Right ventricle myocardium superior (tissue), 1 donor: ENCODE measurements at places on chromosomes 1 and 21. TPM values are rescaled to one million over a fixed set of nuclear protein-coding genes. Genes with fewer than 3 reads are reported as not detected.

GRCh38 chr1:10665226-10665625 is 131.2 kb downstream of the CASZ1 start:
- DNase-seq, result no peak

GRCh38 chr1:170530972-170531757 is 801 bp upstream of the GORAB start:
- DNase-seq, result peak; percentile 52

DNA sequence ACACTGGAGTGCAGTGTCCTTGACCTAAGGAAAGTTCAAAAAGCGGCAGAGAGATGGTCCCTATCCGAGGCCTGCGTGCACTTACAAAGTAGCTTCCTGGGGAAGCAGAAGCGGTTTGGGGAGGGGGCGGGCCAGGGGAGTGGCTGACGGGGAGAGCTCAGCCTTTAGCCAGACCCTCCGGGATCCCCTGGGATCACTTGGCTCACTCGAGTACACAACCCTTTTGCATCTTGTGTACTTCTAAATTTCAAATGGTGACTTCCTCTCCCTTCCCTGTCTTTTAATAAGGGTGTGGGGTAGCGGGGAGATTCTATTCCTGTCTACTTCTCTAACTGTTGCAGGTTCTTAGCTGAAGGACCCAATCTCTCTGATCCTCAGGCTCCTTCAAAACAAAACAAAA is 18.1 kb upstream of the SNX27 start:
- DNase-seq, result no peak

IL6R gene
- total RNA-seq, result 10.3 TPM

DNA sequence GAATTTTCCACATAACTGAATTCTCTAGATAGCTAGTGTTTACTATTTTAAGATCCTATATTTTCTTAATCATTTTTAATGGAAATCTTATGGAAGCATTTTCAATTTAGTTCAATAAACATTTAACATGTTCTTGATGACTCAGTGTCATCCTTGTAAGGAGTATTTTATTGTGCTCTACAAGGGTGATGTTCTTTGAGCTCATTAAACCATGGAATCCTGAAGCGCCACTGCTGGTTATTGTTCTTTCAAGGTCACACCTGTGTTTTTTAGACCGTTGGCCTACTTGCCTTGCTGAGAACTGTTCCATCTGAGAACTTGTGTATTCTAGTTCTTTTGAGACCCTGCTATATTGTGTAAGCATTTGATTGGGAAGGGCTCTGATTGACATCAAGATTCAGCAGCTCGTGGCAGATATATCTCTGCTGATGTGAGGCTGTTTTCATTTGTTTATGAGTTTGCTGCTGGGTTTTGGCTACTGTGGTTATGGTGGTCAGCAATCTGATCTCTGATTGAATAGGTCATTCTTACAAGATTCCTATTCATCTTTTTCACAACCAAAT is 132.0 kb downstream of the GIPC2 start:
- no peak for DNase-seq

TCHHL1 gene
- not detected for total RNA-seq

GRCh38 chr1:44929531-44929930 is 56.9 kb downstream of the EIF2B3 start:
- DNase-seq, result no peak

DNA sequence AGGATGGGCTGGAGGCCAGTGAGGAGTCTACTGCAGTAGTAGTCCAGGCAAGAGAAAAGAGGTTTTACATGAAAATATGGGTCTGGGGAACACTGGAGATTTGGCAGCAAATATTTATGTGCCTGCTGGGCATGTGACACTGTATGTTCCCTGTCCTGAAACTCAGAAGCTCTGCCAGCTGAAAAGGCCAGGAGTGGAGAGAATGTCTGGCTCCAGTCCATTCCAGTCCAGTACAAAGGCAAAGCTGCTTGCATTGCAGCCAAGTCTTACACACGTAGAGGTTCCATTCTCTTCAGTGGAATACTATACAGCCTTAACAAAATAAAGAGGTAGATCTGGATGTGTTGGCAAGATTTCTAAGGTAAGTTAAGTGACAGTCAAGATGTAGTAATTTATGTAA is 7.5 kb upstream of the YBX1 start:
- no peak for DNase-seq

DNA sequence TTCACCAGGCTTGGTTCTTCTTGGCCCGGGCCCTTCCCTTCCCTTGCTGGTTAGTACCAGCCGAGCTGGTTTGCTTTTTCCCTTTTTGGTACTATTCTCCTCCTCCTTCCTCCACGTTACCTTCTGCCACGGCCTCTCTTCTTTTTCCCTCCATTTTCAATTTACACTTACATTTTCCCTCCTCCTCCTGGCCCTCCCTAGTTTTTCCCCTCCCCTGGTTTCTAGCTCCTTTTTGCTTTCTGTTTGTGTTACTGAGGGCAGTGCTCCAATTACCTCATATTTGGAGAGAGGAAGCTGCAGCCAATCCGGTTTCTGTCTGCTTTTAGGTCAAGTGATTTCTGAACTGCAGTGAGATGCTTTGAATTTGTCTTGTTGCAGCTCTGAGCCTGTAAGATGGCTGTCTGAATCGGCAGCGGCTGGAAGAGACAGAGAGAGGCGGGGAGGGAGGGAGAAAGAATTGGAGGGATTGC is 63.7 kb downstream of the MACF1 start:
- no peak for DNase-seq

- DNase-seq, result no peak
Measured at GRCh38 chr1:214658785-214659184, 55.8 kb downstream of the CENPF start.

DNA sequence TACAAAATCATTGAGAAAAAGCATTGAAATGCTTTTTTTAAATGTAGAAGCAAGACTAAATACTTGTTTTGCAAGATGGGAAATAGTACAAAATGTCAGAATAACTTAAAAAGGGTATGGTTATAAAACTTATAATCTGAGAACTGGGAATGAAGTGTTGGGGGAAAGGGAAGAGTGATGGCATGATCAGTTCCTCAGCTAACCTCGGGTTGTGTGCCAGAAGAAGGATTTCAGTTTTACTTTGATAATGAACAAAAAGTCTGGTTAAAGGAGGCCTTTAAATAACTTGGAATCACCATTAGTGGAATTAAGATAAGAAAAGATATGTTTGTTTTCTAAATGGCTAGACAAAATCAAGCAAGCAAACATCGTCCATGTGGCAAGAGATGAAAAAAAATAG is 20.7 kb downstream of the NEK7 start:
- DNase-seq, result no peak

DNA sequence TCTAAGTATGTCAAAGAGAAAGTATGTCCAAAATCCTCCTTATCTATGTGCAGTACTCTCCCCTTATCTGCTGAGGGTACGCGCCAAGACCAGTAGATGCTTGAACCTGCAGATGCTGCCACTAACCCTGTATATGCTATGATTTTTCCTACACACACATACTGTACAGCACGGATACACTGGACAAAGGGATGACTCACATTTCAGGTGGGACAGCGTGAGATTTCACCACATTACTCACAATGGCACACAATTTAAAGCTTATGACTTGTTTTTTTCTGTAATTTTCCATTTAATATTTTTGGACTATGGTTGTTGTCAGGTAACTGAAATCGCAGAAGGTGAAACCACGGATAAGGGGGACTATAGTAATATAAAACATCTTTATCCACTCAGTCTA is 4.1 kb downstream of the ORC1 start:
- DNase-seq, result no peak

LCE1D gene
- not detected for total RNA-seq

DNA sequence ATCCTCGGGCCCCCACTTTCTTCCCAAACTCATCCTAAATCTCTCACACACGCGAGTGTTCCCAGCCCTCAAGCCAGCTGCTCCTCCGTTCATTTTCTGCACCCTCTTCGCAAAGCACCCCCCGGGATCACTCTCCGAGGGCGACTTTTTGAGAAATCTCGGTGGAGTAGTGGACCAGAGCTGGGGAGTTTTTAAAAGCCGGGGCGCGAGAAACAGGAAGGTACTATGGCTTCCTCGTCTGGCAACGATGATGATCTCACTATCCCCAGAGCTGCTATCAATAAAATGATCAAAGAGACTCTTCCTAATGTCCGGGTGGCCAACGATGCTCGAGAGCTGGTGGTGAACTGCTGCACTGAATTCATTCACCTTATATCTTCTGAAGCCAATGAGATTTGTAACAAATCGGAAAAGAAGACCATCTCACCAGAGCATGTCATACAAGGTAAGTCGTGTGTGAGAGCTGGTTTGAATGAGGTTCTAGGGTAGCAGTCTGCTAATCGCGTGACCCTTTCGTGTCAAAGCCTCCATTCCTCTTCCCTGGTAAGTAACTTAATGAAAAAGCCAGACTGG is 800 bp downstream of the DR1 start:
- no peak for DNase-seq

GRCh38 chr1:41679531-41679930 is 195.0 kb upstream of the EDN2 start:
- no peak for DNase-seq

GRCh38 chr1:163186862-163187261 is 15.9 kb downstream of the RGS5 start:
- no peak for DNase-seq

C4BPA gene
- total RNA-seq, result 0.08 TPM

GBP7 gene
- not detected for total RNA-seq

DDAH1 gene
- 3.5 TPM for total RNA-seq

GRCh38 chr1:109299558-109300343 is 7.1 kb downstream of the MYBPHL start:
- DNase-seq, result peak; percentile 82

DNA sequence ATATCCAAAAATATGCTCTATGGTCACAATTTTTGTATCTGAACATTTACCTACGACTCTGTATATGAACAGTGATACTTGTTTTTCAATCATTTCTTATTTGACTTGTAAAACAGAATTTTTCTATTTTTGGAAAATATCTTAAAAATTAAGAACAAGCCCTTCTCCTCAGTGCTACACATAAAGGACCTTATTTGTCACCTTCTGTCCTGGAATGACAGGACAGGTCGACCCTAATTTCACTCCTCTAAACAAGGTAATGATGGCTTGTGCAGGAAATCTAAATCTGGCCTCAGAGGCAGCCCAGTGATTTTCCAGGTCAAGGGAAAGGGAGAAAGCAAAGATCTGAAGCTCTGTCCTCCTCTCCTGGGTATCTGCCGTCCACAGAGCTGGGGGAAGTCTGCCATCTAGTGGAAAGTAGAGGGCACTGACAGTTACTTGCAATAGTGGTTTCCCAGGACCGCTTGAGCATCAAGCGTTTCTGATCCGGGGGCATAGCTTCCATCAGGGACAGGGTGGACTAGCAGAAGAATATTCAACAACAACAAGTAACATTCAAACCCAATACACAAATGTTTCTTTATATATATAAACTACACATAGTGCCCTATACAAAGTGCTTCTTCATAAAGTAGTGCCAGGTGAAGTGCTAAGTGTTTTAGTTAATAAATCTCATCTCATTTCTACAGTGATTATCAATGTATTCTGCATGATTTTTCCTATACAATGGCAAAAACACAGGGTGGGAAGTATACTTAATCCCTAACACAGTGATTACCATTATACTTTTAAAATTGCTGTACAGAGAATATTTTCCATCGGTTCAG is 74.6 kb downstream of the SLC25A24 start:
- peak; percentile 56 for DNase-seq

GRCh38 chr1:50949286-50949982 is 10.6 kb downstream of the FAF1 start:
- DNase-seq, result no peak

DNA sequence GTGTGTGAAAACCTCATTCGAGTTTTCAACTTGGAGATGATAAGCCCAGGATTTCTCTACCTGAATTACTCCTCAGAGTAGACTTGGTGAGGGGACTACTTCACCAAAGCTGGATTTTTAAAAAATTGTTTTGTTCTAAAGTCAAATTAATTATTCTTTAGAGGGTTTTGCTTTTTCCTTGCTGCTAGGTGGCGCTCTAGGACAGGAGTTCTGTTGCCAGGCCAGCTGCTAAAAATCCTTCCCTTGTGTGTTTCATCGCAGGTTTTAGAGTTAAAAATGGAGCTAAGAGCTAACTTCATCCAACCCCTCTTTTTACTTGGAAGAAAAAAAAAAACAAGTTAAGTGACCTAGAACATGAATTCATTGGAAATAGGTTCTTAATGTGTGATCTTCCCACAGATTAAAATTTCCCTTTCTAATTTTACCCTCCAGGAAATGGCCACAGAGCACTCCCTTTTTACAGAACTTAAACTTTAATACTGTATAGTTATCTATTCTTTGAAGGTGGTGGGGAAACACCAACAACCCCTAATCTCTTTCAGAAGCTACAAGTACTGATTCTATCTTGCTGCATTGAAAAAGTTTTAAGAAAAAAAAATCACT is 36.7 kb upstream of the FAM163A start:
- DNase-seq, result no peak

DNA sequence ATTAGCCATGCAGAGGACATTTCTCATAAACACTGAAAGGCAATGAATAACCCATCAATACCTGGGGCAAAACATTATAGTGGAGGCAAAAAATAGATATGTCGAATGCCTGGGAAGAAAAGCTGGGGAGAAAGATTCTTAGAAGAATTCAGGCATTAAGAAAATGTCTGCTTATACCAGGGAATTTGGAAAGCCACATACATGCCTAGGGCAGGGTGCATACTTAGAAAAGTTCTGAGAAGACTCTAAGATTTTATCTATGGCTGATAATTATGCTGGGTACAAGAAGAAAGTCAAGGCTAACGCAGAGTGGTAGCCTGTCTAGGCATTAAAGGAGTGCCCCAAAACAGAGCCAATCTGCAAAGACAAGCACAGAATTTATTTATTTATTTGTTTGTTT is 18.4 kb downstream of the SLAMF6 start:
- no peak for DNase-seq
